ENCODE measurements at places on chromosomes 1 and 21. TPM values are rescaled to one million over a fixed set of nuclear protein-coding genes. Genes with fewer than 3 reads are reported as not detected.

DNA sequence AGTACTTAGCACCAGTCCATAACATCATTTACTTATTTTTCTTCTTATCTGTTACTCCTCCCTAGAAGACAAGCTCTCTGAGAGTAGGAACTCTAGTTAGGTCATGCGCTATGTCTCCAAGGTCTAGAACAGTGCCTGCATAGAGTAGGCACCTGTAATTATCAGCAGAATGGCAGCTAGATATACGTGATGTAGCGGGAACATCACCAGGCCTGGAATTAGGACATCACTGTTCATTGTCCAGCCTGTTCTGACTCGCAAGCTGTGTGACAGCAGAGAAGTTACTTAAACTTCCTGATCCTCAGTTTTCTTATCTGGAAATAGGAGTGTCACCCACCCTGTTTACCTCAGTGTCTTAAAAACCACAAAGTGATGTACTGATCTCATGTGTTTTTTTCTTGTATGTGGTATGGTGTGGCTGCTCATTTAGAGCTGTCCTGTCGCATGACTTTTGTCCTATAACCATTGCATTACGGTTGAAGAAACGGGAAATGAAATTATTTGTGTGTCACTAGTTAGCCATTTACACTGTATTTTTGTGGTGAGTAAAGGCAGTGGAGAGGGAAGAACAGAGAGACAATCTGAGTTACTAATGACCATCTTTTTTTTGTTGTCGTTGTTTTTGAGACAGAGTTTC, 37.1 kb upstream of the EXO1 start:
- no peak for DNase-seq
- no peak overlapping the region for H3K27ac ChIP-seq
- no peaks in the 10 kb centered on the region for H3K36me3 ChIP-seq
- peaks cover 17% of the 10 kb centered on the region for H3K4me1 ChIP-seq

GRCh38 chr1:23742670-23743286, 493 bp upstream of the ELOA start:
- no peak for DNase-seq
- no peaks in the 10 kb centered on the region for H3K36me3 ChIP-seq
- peak overlapping the region; percentile 29 for H3K27ac ChIP-seq
- peak overlapping the region; percentile 66 for H3K4me3 ChIP-seq

DNA sequence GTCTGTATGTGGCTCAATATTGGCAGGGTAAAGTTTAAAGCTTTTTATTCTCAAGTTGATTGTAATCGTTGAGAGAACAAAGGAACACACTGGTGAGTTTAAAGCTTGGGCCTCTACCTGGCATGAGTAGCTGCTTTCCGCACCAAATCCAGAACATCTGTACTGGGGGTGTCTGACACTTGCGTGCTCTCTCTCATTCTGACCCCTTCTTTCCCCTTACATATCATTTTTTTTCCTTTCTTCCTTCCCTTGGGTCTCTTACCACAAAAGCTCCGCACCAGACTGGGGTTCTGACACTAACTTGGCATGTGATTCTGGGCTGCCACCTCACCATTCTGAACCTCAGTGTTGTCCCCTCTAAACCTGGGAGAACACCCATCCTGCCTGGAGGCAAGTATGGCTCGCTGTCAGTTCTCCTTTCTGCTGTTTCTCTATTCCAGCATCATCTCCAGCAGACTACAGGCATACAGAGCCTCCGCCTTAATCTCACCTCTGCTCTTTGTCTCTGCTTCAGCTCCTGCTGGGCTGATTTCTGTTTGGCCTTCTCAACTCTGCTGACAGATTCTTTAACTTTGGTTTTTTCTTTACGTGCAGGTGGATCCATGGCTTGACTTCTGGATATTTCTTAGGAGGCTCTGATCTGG, 859 bp upstream of the ERMAP start:
- no peak for DNase-seq
- H3K4me1 ChIP-seq: peaks cover 21% of the 10 kb centered on the region
- peak overlapping the region; percentile 100 for H3K4me3 ChIP-seq
- H3K36me3 ChIP-seq: no peaks in the 10 kb centered on the region

GRCh38 chr1:205480349-205480985, 24.0 kb upstream of the CDK18 start:
- DNase-seq: no peak
- no peaks in the 10 kb centered on the region for H3K27me3 ChIP-seq
- H3K4me1 ChIP-seq: peaks cover 16% of the 10 kb centered on the region
- no peaks in the 10 kb centered on the region for H3K36me3 ChIP-seq
- no peak overlapping the region for H3K4me3 ChIP-seq

DNA sequence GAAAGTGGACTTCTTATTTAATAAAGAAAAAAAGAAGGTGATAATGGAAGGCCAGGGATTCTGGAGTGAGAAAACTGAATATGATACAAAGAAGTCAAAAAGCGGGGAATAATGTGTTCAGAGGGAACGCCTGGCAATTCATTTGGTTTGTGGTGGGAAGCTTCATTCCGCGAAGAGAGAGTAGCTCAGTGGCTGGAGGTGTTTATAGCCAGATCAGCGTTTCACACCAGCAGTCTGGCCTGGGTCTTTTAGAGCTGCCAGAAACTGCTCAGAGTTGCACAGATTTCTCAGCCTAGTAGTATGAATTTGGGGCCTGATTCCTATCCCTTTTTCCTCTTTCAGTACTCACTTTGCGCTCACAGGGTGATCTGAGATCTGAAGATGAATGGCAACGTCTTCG, 67.8 kb upstream of the IPO9 start:
- H3K27me3 ChIP-seq: no peaks in the 10 kb centered on the region
- no peak overlapping the region for H3K27ac ChIP-seq
- H3K36me3 ChIP-seq: no peaks in the 10 kb centered on the region
- H3K4me3 ChIP-seq: no peak overlapping the region
- DNase-seq: no peak

- peaks cover 8% of the 10 kb centered on the region for H3K4me1 ChIP-seq
- no peak overlapping the region for H3K27ac ChIP-seq
- no peaks in the 10 kb centered on the region for H3K36me3 ChIP-seq
- no peak for DNase-seq
Observed at GRCh38 chr1:84913555-84913892, 20.5 kb upstream of the LPAR3 start.

- peak; percentile 19 for DNase-seq
- no peaks in the 10 kb centered on the region for H3K36me3 ChIP-seq
- H3K27ac ChIP-seq: no peak overlapping the region
- no peak overlapping the region for H3K4me3 ChIP-seq
- no peaks in the 10 kb centered on the region for H3K27me3 ChIP-seq
- peaks cover 48% of the 10 kb centered on the region for H3K4me1 ChIP-seq
Observed at GRCh38 chr1:108817016-108817415, 39.9 kb downstream of the AKNAD1 start.

GRCh38 chr1:109113590-109114341, at the start of gene ELAPOR1:
Gene ELAPOR1, plus strand, starts transcription at chr1:109114115. Its CDS starts 69 bp downstream, at chr1:109114184.
- no peaks in the 10 kb centered on the region for H3K27me3 ChIP-seq
- H3K4me3 ChIP-seq: no peak within 1 kb of the TSS
- H3K4me1 ChIP-seq: 0 out of 2 replicates have a peak, but pooled peaks cover 3% of the 10 kb centered on the region

GRCh38 chr1:83705091-83705490, 293.8 kb downstream of the TTLL7 start:
- no peaks in the 10 kb centered on the region for H3K4me1 ChIP-seq
- H3K27ac ChIP-seq: no peak overlapping the region
- H3K36me3 ChIP-seq: no peaks in the 10 kb centered on the region
- H3K27me3 ChIP-seq: no peaks in the 10 kb centered on the region
- no peak overlapping the region for H3K4me3 ChIP-seq

- H3K27me3 ChIP-seq: peaks cover 39% of the 10 kb centered on the region
- no peak overlapping the region for H3K4me3 ChIP-seq
Observed at GRCh38 chr1:4355839-4356238, 298.6 kb upstream of the AJAP1 start.

DNA sequence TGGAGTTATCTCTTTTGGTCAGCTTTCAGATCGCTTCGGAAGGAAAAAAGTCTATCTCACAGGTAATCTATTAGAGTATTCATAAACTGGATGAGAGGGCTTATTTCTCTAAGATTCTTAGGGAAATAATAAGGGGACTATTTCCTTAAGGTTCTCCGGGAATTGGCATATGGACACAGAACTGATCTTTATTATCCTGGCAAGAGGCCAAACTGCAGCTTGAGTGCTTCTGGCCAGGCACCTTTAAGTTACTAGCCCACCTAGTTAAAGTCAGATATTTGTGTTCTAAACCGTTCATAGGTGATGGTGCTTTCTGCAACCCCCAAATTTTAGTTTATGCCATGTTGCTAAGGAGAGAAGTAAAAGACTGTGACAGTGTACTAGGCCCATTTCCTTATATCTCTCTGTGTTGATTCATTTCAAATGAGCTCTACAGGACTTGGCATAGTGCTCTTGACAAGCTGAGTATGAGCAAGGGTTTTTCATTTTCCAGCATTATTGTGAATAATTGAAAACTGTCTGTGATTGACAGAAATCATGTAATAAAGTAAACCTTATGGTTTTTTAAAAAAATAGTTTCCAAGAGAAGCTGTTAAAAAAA, 43.4 kb downstream of the SLC22A15 start:
- no peak overlapping the region for H3K27ac ChIP-seq
- H3K4me3 ChIP-seq: no peak overlapping the region
- H3K27me3 ChIP-seq: no peaks in the 10 kb centered on the region
- no peaks in the 10 kb centered on the region for H3K36me3 ChIP-seq

GRCh38 chr1:18883636-18884418, 18.5 kb downstream of the ALDH4A1 start:
- no peaks in the 10 kb centered on the region for H3K36me3 ChIP-seq
- H3K4me1 ChIP-seq: no peaks in the 10 kb centered on the region
- DNase-seq: peak; percentile 62
- no peak overlapping the region for H3K27ac ChIP-seq
- H3K27me3 ChIP-seq: no peaks in the 10 kb centered on the region
- H3K4me3 ChIP-seq: no peak overlapping the region

- H3K4me1 ChIP-seq: peaks cover 7% of the 10 kb centered on the region
- no peak for DNase-seq
- peak overlapping the region; percentile 71 for H3K4me3 ChIP-seq
- no peak overlapping the region for H3K27ac ChIP-seq
- H3K27me3 ChIP-seq: no peaks in the 10 kb centered on the region
Observed at GRCh38 chr1:54764922-54765561, 719 bp upstream of the PARS2 start.

Gene ADGRL4
- total RNA-seq: not detected

Gene RGS2
- total RNA-seq: 1.4 TPM
